ENCODE measurements at places on chromosomes 1 and 21. TPM values are rescaled to one million over a fixed set of nuclear protein-coding genes. Genes with fewer than 3 reads are reported as not detected.

- no peak for DNase-seq
- no peak overlapping the region for H3K27ac ChIP-seq
- H3K36me3 ChIP-seq, result no peaks in the 10 kb centered on the region
- H3K4me1 ChIP-seq, result no peaks in the 10 kb centered on the region
Measured at GRCh38 chr1:55425310-55425930, 210.3 kb upstream of the USP24 start.

DNA sequence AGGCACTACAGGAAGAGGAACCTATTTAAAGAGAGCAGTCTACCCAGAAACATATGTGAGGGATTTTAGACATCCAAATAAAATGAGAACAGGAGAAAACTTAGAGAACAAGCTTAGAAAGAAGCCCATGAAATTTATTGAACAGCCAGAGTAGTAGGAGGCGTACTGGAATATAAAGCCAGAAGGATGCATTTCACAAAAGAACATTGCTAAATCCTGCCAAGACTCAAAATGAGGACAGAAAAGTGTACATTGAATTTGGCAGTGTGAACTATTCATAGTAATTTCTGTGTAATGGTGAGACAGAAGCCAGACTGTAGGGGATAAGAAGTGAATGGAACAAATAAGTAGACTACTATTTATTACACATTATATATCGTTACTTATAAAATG is 22.5 kb downstream of the CEPT1 start:
- H3K27ac ChIP-seq, result peak overlapping the region; percentile 59
- H3K36me3 ChIP-seq, result peaks cover 65% of the 10 kb centered on the region
- H3K27me3 ChIP-seq, result no peaks in the 10 kb centered on the region
- H3K4me1 ChIP-seq, result no peaks in the 10 kb centered on the region
- H3K4me3 ChIP-seq, result no peak overlapping the region

KIF17 gene
- not detected for polyA plus RNA-seq

SLC1A7 gene
- 0.10 TPM for polyA plus RNA-seq

FAM72C gene
- 0.27 TPM for polyA plus RNA-seq

AMY1A gene
- not detected for polyA plus RNA-seq

Measured in B cell (primary cell).